ENCODE measurements at places on chromosomes 4 and X.
A peak's percentile ranks its signal among the peaks of the same experiment; 100 is the strongest.

DNA sequence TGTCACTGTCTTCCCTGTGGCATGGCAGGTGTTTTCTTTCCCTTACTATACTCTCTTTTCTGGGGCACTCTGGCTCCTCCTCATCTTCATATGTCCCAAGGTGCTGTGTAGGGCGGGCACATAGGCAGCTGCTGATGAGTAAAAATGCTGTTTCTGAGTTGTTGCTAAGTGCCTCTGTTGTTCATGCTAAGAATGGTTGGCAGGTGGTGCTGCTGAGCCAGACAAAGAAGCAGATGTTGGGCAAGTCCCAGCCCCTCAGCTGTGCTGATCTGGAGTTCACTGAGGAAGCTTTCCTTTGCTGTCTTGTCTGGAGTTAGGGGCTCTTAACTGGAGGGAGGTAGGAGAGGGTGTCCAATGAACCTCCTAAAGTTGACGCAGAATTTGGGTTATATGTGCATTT is 40.6 kb downstream of the HADH start:
- peak; percentile 68 for DNase-seq

DNA sequence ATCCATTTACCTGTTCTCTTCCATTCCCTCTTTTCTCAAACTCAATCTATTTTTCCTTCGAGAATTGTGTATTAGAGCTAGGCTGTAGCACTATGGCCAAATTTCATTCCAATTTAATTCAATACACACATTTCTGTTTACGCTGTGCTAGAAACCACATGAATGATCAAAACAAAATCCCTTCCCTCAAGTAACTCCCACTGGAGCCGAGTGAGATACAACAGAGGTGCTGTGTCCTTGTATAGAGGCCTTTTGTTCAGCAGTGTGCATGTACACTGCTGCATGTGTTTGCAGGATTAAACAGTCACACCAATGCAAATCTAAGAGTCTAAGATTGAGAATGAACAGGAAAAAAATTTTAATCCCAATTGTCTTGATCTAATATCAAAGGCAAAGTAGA is 734.2 kb downstream of the RAPGEF2 start:
- no peak for DNase-seq

DNA sequence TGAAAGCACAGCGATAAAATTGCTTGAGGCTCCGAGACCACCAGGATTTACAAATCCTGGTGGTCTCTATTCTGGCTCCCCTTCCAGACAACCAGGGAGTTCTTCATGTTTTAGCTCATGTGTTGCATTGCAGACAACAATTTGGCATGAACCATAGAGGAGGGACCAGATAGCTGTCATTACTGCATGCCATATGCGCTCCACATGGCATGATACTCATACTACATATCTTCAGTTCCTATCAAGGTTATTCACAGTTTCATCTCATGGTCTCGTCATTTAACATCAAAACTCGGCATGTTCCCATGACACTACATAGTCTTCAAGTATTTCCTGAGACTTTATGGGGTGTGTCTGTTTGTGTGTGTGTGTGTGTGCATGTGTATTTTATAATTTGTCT is 220.3 kb downstream of the OR13H1 start:
- DNase-seq, result no peak

- no peak for DNase-seq
These were observed 16.8 kb downstream of the POLR2B start for GRCh38 chr4:56995525-56995924.

- peak; percentile 5 for DNase-seq
These were observed 2.1 kb upstream of the LEF1 start for GRCh38 chr4:108170631-108171338.

GRCh38 chr4:8349664-8350236 is 80.2 kb downstream of the HTRA3 start:
- DNase-seq, result no peak

DNA sequence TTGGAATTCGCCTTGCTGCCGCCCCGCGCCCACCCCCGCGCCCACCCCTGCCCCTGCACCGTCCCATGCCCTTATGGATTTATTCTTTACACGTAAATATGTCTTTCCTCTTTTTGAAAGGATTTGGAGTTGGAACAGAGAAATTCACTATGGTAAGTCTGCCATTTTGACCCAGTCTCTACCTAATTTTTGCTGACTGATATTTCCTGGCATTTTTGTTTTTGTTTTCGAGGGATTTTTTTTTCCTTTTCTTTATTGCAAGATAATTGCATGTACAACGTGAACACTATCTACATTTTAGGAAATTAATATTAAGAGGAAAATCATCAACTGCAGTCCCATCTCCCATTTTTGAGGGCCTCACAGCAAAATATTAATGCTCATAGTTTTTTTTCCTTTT is 468 bp upstream of the SPIN2B start:
- no peak for DNase-seq

- DNase-seq, result no peak
These were observed 73.3 kb downstream of the TAF1 start for GRCh38 chrX:71439420-71439819.

- no peak for DNase-seq
These were observed 2.5 kb downstream of the DDX3X start for GRCh38 chrX:41336447-41336846.

Data from central memory CD4-positive, alpha-beta T cell (primary cell).